ENCODE measurements at places on chromosomes 2 and 18.

DNA sequence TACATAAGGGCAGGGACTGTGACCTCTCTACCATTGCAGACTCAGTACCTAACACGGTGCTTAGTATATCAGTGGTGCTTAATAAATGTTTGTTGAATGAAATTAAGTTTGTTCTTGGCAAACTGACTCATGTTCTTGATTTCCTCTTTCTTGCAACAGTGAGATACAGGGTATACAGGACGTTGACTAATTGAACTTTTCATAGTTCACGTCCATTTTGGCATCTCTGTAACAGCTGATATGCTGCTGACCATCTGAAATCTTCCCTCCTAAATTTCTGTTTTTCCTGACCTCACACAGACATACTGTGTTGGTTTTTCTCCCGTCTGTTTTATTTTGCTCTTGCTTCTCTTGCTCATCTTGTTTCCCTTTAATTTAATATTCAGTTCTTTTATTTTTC is 44.2 kb downstream of the LHCGR start:
- no peak for DNase-seq

GRCh38 chr2:62854600-62855514 is 149.3 kb downstream of the EHBP1 start:
- no peak for DNase-seq

- no peak for DNase-seq
Observed at GRCh38 chr2:238401551-238401950, 25.2 kb upstream of the ASB1 start.

- DNase-seq: no peak
Observed at GRCh38 chr18:449374-449773, 51.1 kb downstream of the COLEC12 start.

DNA sequence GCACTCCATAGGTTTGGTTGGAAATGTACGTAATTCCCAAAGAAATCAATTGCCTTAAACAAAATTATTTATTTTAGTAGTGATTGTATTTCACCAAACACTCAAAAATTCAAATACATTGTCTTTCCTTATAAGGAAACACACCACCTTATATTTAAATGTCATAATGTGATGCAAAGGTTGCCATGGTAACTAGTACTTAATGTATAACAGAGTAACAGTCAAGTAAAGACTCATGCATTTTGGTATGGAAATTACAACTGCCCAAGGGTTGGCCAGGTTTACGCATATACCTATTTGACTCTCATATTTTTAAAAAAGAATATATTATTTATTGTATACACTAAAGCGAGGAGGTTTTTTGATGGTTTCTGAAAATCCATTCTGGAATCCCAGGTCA is 231.2 kb downstream of the TCF4 start:
- no peak for DNase-seq

GRCh38 chr2:7835693-7836680 is 845.9 kb upstream of the ID2 start:
- DNase-seq: peak; percentile 13

DNA sequence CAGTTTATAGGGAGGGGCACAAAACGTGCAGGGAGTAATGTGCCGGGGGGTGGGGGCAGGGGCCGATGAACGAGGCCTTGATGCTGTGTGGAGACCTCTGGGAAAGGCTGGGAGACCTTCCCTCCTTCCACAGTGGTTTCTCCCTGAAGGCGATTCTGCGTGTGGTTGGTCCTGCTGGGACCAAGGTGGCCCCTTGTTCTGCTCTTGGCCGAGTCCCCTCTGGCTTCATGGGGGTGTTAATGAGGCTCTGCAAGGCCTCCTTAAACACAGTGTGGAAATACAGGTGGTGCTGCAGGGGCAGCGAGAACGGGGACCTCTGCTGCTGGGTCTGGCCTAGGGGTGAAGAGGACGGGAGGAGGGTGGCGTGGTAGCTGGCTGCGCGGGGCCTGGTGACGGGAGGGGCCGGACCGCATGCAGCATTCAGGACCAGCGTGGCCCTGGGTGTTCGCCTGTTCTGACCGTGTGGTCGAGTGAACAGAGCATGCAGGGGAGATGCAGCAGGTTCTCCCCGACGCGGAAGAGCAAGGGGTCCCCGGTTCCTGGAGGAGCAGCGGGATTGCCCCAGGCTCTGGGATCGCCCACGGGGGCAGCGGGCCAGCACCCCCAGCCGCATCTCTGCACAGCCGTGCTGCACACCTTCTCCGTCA is 42.1 kb upstream of the KCNG2 start:
- no peak for DNase-seq

DNA sequence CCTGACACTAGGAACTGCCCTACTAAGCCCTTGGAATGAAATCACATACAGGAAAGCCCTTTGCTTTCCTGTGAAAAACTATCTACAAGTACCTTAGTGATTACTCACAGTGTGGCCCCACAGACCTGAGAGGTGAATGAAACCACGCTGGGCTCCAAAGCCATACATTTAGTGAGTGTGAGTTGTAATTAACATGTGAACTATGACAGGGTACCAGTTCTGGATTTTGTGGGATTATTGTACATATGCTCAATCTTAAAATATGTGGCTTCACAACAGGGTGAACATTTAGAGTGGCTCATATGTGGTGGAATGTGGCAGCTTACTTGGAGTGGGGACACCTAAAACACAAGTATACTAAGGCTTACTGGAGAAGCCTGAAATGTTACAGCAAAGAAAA is 12.3 kb downstream of the KCTD1 start:
- no peak for DNase-seq

DNA sequence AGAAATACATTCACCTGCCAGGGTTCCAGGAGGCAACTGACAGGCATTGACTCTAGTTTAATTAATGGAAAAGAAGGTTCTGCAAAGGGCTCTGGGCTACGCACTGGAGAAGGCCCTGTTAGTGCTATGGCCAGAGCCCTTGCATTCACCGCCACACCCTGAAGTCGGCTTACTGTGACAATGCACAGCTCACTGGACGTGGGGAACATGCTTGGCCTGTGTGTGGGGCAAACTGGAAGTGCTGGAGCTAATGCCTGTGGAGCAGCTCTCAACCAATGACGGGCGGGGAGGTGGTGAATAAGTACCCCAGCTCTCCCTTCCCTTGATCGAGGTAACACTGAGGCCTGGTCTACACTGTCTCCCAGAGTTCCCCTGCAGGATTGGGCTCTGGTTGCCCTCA is 209.8 kb downstream of the HAUS1 start:
- no peak for DNase-seq

DNA sequence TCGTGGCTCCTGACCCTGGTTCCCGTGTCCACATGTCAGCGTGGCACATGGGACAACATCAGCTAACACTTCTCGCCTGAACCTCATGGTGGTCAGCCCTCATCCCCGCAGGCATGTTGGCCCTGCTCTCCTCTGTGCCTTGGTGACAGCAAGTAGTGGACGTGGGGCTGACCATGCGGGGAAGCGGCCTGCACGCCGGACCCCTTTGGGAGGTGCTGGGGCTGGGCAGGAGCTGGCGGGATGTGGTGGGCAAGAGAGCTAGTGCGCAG is 249.5 kb downstream of the TWIST2 start:
- no peak for DNase-seq

GRCh38 chr2:72612614-72613160 is 213.1 kb downstream of the EXOC6B start:
- no peak for DNase-seq

GRCh38 chr2:235025800-235026536 is 74.2 kb downstream of the SH3BP4 start:
- no peak for DNase-seq

- DNase-seq: no peak
Observed at GRCh38 chr2:205681401-205682238, 681 bp upstream of the NRP2 start.

Data from GM12891 (cell line).